ENCODE measurements at places on chromosomes 1 and 21.

GRCh38 chr1:41390166-41390565 lies 28.9 kb downstream of the FOXO6 start:
- DNase-seq, result no peak

- DNase-seq, result no peak
Measured at GRCh38 chr1:34918386-34918976, 11.0 kb downstream of the DLGAP3 start.

DNA sequence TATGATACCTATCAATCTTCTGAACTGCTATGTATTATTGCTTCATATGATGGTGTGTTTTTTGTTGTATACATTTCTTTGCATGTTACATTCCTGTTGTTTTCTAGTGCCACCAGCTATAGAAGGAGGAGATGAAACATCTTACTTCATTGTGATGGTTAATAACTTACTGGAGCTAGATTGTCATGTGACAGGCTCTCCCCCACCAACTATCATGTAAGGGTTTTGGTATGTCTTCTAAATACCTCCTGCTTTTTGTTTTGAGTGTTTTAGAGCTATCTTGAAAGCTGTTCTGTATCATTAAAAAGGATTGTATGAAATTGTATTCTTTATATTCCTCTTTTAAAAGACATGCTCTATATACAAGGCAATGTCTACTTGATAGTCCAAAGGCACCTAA lies 282.7 kb downstream of the HMCN1 start:
- DNase-seq, result no peak

- DNase-seq, result no peak
Measured at GRCh38 chr1:94565901-94566300, 24.3 kb upstream of the F3 start.

GRCh38 chr1:159653201-159653600 lies 61.2 kb downstream of the CRP start:
- no peak for DNase-seq

GRCh38 chr1:229374485-229374884 lies 31.6 kb upstream of the CCSAP start:
- DNase-seq, result no peak

- no peak for DNase-seq
Measured at GRCh38 chr1:242673652-242674051, 149.2 kb upstream of the PLD5 start.

GRCh38 chr1:109369167-109369746 lies 28.5 kb downstream of the SORT1 start:
- DNase-seq, result no peak

DNA sequence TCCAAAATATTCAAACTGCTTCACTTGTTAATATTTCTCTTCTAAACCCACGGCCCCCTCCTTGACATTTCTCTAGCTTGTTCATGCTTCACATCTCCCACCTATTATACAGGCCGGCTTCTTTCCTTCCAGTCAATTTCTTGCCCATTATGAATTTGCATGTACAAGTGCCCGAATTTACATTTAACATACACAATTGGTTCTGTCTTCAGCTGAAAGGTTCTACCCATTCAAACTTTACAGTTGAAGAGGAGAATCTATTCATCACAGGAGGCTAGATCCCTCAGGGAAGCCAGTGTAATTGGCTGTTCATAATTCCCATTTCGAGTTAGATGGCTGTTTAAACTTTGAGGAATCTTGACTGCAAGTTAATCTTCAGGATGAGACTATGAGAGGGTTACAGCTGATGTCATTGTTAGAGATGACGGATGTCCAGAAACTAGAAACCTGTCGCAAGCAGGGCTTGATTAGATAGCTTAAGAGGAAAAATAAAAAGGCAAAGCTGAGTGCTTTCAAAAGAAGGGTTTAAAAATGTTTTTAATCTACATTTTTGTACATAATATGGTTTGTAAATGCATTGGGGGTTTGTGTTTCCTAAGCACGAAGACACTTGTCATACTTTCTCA lies 157.0 kb downstream of the ADSS2 start:
- DNase-seq, result no peak

DNA sequence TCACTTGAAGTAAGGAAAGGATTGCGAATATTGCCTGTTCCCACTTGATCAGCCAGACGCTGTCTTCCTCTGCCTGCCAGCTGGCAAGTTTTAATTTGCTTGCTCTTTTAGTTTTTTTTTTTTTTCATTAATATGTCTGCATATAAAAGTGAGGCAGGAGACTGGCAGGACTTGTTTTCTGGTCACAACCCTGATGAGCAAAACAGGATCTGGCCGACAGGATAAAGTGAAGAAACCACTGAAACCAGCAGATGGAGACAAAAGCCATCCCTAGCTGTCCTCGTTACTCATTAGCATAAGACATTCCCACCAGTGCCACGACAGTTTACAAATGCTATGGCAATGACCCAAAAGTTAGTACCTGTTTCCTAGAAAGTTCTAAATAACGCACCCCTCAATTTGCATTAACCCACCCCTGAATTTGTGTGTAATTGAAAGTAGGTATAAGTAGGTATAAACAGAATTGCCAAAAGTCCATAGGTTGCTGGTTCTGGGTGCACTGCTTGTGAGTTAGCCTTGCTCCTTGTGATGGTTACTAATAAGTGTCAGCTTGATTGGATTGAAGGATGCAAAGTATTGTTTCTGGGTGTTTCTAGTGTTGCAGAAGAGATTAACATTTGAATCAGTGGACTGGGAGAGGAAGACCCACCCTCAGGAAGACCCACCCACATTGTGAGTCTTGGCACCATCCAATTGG lies 60.8 kb downstream of the ZNF684 start:
- no peak for DNase-seq

GRCh38 chr1:10059342-10059718 lies 26.6 kb downstream of the UBE4B start:
- DNase-seq, result no peak

GRCh38 chr1:216626394-216627067 lies 96.7 kb downstream of the ESRRG start:
- no peak for DNase-seq

DNA sequence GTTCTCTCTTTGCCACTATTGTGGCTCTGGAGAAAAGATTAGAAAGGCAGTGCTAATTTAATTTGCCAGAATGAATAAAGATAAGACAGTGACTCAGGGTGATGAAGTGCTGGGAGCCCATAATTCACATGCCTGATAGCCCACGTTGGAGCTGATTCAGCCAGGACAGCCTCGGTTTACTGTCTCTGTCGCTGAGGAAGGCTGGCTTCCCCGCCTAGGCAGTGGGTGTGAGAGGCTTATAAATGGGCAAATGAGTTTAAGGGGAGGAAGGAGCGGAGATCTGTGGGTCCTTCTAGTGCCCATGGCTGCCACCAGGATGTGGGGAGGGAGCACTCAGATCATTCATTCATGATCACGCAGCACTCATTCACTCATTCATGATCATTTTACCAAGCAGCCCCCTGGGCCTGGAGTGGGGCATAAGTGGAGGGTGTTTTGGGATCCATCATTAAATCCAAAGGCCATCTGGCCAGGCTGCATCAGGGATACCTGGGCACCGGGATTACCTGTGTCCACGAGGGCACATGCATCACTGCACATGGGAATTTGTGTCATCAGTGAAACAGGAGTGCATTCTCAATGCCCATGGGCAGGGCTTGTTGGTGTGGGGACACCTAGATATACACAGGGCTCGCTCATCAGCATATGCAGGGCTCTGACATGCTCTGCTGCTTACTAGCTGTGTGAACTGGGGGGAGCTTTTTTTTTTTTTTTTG lies 315.4 kb downstream of the MATN1 start:
- no peak for DNase-seq

DNA sequence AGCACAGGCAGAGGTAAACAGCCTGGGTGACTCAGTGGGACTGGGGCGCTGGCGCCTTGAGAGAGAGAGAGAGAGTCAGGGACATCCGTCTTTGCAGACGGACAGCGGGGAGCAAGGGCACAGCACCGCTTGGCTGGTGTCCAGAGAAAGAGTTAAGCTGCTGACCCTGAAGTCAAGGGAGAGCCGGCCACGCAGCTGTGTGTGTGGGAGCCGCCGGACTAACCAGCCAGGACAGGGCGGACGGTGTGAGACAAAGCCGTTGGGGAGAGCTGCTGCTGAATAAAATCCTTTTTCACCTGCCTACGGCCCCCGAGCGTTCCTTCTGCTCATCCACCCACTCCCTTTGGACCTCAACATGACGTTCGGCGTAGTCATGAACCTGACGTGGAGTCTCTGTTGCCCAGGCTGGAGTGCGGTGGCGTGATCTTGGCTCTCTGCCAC lies 14.5 kb downstream of the CFAP74 start:
- DNase-seq, result no peak

GRCh38 chr1:234965111-234965510 lies 163.5 kb downstream of the TOMM20 start:
- no peak for DNase-seq
